ENCODE measurements at places on chromosomes 3 and 15. TPM values are rescaled to one million over a fixed set of nuclear protein-coding genes. Genes with fewer than 3 reads are reported as not detected.

Gene FAH
- total RNA-seq = 40.4 TPM

Gene GOLGA8R
- 0.86 TPM for total RNA-seq

Gene ASB14
- not detected for total RNA-seq

Gene C15orf61
- 2.9 TPM for total RNA-seq

Gene TF
- total RNA-seq = not detected

Gene TRAIP
- 6.5 TPM for total RNA-seq

Gene SLC24A5
- not detected for total RNA-seq

Gene ACAN
- not detected for total RNA-seq

Gene GPR176
- 75.9 TPM for total RNA-seq

- peak; percentile 19 for DNase-seq
Measured at GRCh38 chr15:22961762-22962161, 18.4 kb downstream of the CYFIP1 start.

DNA sequence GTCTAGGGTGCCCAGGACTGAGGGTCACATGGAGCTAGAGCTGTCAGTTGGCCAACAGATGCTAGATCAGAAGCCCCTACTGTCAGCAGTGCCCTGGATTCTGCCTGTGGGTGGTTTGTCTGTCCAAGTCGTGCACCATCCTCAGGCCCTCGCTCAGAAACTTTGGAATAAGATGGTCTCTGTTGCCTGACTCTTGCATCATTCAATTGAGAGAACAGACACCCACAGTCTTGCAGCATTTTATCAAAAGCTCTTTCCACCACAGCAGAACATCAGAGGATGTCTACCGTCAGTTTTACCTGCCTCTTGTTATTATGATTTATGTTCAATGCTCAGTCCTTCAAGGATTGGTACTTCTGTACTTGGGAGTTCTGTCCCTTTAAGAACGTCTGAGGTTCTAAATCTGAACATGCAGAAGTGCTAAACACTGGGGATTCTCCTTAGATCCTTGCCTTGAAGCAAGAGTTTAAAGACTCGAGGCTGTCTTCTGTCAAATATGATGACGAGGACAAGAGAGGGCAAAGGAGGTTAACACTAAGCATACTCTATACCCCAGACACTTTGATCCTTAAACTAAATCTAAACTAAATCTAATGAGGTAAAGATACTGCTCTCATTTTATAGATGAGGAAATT, 4.8 kb downstream of the AQP9 start:
- no peak for DNase-seq

- DNase-seq = no peak
Measured at GRCh38 chr15:56969265-56969895, 50.9 kb downstream of the TCF12 start.

DNA sequence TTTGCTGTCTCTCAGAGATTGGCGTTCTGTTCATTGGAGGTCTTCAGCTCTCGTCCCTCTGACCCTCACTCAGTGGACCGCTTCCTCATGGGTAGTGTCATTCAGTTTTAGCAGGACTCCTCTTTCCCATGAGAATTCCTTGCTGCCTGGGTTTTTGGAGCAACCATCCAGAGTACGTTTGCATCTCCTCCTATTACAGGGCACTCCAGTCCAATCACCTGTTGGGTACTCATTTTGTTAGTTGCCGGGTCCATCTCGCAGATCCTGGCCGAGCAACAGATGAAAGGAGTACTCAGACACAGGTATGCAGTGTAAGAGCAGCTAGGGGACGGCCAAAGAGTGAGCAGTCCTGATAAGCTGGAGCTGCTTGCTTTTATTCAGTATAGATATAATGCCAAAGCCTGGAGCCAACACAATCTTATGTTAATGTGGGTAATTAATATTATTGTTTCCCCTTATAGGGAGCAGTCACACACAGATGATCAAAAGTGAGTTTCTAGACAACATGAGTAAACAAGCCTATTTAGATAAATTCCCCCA, 49.6 kb downstream of the ISG20 start:
- DNase-seq = no peak

GRCh38 chr3:111801693-111802092, 57.4 kb upstream of the PHLDB2 start:
- peak; percentile 44 for DNase-seq

GRCh38 chr3:99111235-99111634, 209.7 kb upstream of the DCBLD2 start:
- DNase-seq = peak; percentile 57

GRCh38 chr3:23961913-23962312, 16.8 kb downstream of the NR1D2 start:
- DNase-seq = no peak

- DNase-seq = no peak
Measured at GRCh38 chr15:75030424-75030823, 7.0 kb downstream of the PPCDC start.

DNA sequence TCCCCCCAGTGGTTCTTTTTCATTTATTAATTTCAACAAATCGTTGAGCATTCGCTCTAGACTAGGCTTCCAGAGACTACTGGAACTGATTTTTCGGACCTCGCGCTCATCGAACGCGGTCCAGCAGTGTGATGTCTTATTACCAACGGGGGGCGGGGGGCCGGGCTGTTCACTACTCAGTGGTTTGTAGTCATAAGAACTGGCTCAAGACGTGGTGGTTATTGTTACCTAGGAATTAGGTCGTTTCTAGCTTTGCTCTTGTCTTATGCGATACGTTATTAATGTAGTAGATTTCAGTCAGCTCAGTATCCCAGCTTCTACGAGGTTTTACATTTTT, 858 bp downstream of the RBM5 start:
- peak; percentile 28 for DNase-seq

DNA sequence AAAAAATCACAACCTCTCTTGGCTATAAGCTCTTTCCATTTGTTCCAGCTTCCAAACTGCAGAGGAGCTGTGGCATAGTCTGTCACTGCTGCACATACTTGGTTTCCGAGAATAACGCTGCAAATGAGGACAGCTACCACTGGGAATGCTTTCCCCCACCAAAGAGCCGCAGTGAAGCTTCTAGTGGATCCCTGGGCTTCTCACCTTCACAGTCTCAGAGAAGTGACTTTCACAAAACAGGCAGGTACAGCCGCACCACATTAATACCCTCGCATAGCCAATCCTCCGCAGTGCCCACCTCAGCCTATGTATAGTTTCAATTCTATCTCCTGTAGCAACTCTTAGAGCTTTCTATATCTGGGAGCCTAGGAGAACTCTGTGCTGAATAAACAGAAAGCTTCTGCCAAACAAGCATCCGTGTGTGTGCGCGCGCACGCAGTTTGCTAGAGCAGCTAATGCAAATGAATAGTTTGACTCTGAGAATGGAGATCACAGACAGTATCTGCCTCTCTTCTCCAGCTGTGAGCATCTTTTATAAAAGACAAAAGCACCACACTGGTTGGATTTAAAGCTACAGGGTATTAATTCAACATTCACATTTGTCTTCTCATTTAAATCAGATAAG, 81.9 kb upstream of the PLXND1 start:
- peak; percentile 34 for DNase-seq

- DNase-seq = no peak
Measured at GRCh38 chr3:197340521-197340871, 42.1 kb upstream of the DLG1 start.

DNA sequence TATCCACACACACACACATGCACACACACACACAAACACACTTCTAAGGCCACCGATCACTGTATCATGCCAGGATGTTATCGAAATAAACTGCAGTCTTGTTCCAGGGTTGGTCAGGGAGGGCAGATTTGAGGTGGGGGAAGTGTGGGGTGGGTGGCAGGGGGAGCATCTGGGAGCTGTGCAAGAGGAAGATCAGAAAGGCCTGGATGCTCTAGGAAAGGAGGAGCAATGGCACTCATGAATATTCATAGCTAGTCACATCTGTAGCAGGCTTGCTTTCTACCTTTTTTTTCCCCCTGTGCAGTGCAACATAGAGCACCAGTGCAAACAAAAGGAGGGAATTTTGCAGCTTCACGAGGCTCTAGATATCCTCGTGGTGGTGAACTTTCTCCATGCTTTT, 84.9 kb downstream of the MEIS2 start:
- peak; percentile 56 for DNase-seq

- no peak for DNase-seq
Measured at GRCh38 chr15:70837476-70837875, 16.5 kb downstream of the LARP6 start.

- peak; percentile 65 for DNase-seq
Measured at GRCh38 chr3:171458071-171458863, 1.9 kb downstream of the TNIK start.

- DNase-seq = peak; percentile 82
Measured at GRCh38 chr3:149564079-149564478, 89.6 kb downstream of the TM4SF4 start.

- no peak for DNase-seq
Measured at GRCh38 chr15:30046430-30046829, 36.3 kb upstream of the GOLGA8J start.

- no peak for DNase-seq
Measured at GRCh38 chr15:58924327-58924726, 9.2 kb downstream of the SLTM start.

- DNase-seq = no peak
Measured at GRCh38 chr3:123475786-123476185, 26.9 kb upstream of the ADCY5 start.

GRCh38 chr15:32855942-32856341, 138.1 kb downstream of the GREM1 start:
- DNase-seq = peak; percentile 97

- DNase-seq = peak; percentile 18
Measured at GRCh38 chr3:50675179-50676030, 678 bp downstream of the DOCK3 start.

DNA sequence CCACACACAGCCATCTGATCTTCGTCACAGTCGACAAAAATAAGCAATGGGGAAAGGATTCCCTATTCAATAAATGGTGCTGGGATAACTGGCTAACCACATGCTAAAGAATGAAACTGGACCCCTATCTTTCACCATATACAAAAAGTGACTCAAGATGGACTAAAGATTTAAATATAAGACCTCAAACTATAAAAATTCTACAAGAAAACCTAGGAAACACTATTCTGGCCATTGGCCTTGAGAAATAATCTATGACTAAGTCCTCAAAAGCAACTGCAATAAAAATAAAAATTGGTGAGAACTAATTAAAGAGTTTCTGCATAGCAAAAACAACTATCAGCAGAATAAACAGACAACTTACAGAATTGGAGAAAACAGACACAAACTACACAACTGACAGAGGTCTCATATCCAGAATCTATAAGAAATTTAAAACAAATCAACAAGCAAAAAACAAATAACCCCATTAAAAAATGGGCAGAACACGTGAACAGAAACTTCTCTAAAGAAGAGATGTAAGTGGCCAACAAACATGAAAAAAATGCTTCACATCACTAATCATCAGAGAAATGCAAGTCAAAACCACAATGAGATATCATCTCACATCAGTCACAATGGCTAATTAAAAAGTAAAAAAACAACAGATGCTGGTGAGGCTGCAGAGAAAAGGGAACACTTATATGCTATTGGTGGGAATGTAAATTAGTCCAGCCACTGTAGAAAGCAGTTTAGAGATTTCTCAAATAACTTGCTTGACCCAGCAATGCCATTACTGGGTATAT, 104.0 kb downstream of the NR1I2 start:
- peak; percentile 85 for DNase-seq

DNA sequence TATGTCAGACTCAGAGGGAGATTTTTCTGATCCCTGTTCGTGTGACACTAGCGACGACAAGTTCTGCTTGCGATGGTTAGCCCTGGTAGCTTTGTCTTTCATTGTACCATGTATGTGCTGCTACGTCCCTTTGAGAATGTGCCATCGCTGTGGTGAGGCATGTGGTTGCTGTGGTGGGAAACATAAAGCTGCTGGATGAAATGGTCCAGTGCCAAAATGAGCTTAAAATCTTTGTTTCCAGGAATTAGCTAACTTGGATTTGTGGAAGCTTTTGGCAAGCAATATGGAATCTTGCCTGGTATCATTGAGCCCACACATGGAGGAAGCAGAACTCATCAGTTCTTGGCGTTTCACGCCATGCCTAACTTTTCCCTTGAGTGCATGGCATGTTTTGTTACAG, 98.8 kb downstream of the SPRED1 start:
- DNase-seq = no peak

Measured in M059J (cell line).